Naive B cell (primary cell): ENCODE measurements at places on chromosomes 12 and 14.
A peak's percentile ranks its signal among the peaks of the same experiment; 100 is the strongest.

DNA sequence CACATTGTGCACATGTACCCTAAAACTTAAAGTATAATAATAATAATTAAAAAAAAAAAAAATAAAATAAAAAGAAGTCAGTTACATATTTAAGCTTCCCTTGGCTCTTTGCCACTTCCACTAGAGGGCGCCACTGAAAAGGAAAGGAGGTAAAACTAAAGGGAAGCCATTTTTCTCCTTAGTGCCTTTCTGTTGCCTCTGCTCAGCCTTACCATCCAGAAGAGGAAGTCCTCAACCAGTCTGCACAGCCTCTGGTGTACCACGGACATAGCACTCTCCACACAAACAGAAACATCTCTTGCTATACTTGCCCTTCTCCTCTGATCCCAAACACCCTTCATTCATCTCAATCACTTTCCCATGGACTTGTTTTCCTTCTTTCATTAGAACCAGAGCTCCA lies 169.0 kb upstream of the EEA1 start:
- DNase-seq = peak; percentile 78

GRCh38 chr14:42541535-42542001 lies 934.9 kb downstream of the LRFN5 start:
- no peak for DNase-seq

- no peak for DNase-seq
Measured at GRCh38 chr12:69519871-69520270, 49.7 kb downstream of the FRS2 start.

DNA sequence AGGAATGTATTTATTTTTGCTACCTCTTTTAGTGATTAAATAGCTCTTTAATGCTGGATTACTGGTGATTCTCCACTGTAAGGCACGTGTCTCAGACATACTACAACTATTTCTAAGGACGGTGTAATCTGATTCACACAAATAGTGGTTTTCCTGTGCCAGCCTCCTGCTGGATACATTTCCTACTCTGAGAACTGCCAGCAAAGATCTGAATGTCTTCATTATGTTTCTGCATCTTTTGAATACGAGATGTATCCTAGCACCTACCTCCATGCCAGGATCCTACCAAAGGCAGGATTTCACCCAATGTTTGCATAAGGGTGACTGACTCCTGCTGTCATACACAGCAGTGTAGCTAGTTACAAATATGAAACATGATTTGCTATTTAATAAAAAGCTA lies 120.6 kb downstream of the PRICKLE1 start:
- DNase-seq = no peak

GRCh38 chr12:109759595-109759994 lies 46.0 kb downstream of the FAM222A start:
- no peak for DNase-seq

- DNase-seq = no peak
Measured at GRCh38 chr14:92728759-92729364, 19.6 kb downstream of the LGMN start.

GRCh38 chr12:78636231-78636855 lies 228.2 kb upstream of the SYT1 start:
- DNase-seq = no peak

GRCh38 chr12:15368812-15369211 lies 46.5 kb downstream of the PTPRO start:
- no peak for DNase-seq

DNA sequence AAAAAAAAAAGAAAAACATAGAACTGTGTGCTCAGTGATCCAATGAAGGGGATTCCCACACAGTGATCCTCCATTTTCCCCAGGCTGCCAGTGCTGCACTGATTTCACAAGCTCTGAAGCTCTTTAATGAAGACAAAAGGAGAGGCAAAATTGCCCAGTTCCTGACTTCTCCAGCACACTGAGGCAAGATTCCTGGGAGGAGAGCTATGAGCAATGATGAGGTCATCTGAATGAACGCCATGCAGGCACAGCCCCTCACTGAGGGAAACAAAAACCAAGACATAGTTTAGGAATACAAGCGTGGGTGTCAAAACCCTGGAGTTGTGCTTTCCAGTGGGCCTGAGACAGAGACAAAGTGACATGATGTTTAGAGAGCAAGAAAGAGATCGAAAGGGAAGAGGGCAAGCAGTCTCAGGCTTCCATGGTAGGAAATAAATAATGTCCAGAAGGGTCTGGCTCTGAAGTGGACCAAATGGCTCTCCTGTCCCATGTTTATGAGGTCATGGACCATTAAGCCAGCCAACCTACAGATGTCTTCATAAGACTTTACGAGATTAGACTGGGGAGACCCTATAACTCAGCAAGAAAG lies 40.9 kb upstream of the SMUG1 start:
- no peak for DNase-seq

DNA sequence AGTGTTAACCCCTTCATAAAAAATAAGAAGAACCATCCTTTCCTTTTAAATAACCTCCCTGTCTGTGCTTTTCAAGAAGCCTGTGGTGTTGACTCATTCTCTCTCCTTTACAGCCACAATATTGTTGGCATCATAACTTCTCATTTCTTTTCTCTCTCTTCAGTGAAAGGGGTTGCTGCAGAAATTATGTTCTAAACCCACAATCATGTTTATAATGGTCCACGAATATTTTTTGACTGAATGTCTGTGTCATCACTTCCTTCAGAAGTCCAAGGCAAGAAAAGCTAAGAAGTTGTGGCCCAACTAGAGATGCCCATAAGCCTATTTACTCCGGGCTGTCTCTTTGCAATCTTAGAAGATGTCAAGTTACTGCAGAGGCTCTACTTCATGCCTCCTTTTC lies 488.3 kb downstream of the APAF1 start:
- no peak for DNase-seq

DNA sequence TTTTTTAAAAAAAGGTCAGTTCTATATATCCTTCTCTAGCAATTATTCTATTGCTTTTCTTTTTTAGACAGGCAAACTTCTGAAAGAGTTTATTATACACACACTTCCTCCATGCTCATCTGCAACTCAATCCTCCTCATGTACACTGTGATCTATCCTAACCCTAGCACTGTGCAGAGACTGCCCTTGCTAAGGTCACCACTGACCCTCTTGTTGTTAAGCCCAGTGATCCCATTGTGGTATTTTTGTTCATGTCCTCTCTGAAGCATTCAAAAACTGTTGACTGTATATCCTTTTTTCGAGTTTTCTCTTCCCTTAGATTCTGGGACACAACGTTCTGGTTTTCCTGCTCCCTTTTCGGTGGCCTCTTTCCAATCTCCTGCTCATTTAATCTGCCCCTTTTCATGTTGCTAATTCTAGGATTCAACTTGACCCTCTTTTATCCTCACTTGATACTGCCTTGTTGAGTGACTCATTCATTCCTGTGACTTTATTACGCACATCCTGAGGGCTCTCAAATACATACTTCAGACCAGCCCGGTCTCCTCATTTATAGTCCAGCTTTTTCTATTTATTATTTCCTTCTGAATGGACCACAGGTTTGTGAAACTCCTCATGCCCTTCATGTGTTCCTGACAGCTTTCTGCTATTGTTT lies 53.9 kb upstream of the PTPRB start:
- DNase-seq = no peak
